ENCODE measurements at places on chromosomes 3 and 15.

- no peak for DNase-seq
Measured at GRCh38 chr3:157624801-157625200, 121.6 kb upstream of the VEPH1 start.

DNA sequence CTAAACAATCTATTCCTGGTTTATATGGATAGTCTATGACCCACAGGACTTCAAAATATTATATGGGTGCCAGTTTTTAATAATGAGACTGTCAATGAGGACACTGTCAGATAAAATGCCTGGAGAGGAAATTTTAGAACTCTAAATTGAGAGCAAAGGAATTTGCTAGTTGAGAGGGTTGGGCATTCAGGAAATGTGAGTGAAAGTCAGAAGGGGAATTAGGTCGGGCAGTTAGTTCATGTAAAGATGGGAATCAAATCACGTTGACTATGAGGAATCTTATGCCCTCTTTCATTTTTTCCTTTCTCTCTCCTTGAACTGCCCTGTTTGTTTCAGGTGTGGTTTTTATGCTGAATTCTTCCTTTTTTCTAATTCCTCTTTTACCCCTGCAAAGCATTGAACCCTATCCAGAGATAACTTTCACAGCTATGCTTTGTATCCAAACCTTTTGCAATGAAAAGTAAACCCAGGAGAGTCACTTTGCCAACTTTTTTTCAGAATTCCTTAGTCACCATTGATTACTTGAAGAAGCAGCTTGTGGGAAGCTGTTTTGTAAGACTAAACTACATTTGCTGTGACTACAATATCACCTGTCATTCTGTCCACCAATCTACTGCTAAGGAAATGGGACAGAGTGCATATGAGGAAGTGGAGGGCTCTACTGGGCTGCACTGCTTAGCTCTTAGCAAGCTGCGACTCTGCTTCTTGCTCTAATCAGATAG lies 27.8 kb downstream of the CHP1 start:
- DNase-seq = peak; percentile 50

- no peak for DNase-seq
Measured at GRCh38 chr15:68303560-68304436, 26.3 kb downstream of the FEM1B start.

GRCh38 chr3:62604298-62604697 lies 230.9 kb upstream of the FEZF2 start:
- peak; percentile 87 for DNase-seq

- no peak for DNase-seq
Measured at GRCh38 chr15:100018191-100018590, 285.0 kb upstream of the LYSMD4 start.

DNA sequence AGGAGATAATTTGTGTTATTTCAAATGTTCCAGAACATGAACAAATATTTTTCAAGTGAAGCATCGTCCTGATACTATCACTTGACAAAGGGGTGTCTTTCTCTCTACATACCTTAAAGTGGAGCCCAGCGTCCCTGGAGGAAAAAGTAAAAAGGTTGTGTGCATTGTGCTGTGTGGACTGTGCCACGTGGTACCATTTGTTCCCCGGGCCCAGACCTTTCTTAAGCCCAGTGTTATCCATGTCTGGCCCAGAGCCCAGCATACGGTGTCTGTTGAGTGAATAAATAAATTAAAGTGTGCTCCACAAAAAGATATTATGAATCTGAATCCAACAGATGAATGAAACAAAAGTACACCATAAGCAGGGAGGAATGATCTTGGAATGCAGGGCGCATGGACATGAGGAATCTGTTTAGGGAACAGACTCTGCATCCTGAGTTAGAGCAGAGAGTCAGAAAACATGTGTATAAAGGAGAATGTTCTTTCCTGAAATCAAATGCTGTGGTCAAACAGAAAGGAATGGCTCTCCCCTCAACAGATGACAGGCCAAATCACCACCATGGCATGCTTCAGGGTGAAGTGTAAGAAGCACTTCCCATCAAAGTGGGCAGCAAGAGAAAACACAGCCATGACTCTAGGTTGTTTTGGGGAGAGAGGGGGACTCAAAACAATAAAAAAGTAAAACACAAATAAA lies 8.1 kb upstream of the PRSS50 start:
- peak; percentile 38 for DNase-seq

DNA sequence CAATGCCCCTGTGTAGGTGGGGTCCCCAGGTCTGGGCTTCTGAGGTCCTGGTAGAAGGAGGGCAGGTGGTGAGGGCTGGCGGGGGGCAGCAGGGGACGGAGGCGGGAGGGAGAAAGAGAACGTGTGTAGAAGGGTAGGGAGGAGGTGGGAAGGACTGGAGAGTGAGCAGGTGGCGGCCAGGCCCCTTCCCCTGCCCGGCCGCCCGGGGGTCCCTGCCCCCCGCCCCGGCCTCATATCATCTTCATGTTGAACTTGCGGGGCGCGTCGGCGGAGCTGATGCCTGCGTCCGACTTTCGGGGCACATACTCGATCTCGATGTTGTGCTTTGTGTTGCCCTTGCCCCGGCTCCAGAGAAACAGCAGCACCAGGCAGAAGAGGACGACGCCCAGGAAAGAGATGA lies 18.9 kb downstream of the LINGO1 start:
- DNase-seq = no peak

GRCh38 chr3:157759311-157759710 lies 256.1 kb upstream of the VEPH1 start:
- DNase-seq = peak; percentile 17

DNA sequence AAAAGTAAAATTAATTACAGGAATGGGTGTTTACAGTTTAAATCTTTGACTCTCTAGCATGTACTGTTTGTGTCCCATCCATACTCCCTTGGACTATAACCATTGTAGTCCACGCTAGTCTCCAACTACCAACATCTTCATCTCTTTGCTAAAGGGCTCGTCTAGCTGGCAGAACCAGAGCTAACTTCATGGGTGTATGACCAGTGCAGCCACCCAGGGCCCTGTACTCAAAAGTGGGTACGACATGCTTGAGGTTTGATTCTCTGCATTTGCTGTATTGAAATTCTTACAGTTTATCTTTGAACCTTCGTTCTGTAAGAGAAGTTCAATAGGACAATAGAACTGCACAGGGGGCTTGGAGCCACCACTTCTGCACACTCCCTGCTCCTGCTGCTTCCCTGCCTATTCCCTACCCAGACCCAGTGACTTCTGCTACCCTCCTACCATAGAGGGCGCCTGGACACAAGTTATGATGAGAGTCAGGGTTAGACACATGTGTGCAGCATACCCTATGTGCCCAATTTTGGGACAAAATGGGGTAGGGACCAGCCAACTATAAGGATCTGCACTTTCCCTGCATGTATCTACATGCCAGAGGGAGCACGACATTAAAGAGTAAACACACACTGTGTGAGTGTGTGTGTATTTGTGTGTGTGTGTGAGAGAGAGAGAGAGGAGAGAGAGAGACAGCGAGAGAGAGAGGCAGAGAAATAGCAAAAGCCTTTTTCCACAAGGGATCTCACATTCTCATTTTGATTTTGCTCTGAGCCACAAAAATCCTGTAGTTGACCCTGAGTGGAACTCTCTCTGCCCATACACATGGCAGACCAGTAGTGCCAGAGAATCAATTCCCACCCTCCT lies 59.0 kb upstream of the NECTIN3 start:
- DNase-seq = no peak

- no peak for DNase-seq
Measured at GRCh38 chr3:67923796-67924195, 269.4 kb upstream of the SUCLG2 start.

DNA sequence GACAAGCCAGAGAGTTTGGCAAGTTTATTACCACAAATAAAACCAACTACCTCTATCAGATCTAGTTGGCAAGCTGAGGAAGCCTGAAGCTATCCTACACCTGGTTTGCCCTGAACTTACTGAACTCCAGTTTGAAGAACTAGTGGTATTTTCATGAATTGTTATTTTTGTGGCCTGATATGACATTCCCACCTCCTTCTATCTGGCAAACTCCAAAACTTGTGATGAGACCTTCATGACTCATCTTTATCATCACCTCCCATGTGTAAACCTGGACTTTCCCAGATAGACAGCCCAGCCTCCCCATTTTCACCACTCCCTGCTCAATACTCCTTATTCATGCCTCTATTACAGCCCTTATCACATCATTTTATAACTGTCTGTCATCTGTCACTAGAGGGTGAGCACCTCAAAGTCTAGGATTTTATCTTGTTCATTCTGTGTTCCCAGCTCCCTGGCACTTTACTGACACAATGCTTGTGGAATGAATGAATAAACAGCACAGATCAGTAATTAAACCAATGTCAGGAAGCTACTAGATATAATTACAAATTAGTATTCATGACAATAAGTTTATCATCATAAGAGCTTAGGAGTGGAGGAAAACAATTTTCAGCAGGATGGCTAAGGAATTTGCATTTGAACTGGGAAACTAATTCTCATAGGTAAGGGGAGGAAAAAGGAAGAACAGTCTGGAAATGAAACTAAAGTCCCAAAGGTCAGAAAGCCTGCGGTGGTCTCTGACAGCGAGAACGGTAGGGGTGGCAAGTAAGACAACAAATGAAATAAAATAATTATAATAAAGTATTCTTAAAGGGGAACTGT lies 13.2 kb upstream of the TRANK1 start:
- DNase-seq = peak; percentile 44

DNA sequence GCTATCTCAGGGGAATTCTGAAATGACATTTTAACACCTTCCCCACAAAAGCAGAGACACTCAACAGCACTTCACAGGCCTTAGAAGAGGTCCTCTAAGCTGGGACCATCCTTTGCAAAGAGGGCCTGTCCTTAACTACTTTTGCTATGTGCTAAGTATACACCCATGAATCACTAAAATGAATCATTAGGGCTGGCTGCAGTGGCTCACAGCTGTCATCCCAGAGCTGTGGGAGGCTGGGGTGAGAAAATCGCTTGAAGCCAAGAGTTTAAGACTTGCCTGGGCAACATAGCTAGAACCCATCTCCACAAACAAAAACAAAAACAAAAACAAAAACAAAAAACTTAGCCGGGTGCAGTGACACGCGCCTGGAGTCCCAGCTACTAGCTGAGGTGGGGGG lies 53.9 kb upstream of the MELTF start:
- DNase-seq = peak; percentile 67

GRCh38 chr3:79937567-79937966 lies 169.8 kb upstream of the ROBO1 start:
- no peak for DNase-seq

GRCh38 chr3:136905549-136905948 lies 43.5 kb downstream of the NCK1 start:
- DNase-seq = no peak

DNA sequence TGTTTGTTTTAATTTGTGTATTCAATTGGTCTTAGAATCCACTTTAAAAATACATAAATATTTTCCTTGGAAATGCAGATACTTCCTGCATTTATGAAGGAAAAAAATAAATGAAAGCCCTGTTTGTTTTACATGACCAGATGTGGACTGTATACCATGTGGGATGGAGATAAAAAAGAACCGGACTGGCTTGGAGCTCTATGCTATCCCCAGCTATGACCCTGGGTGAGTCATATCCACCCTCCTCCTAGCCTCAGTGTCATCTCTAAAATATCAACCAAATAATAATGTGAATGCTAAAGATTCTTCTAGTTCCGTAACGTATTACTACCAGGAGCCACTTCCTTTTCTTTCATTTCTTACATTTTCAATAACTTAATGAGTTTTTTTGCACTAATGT lies 44.5 kb upstream of the PDZRN3 start:
- DNase-seq = peak; percentile 35

- no peak for DNase-seq
Measured at GRCh38 chr3:46321461-46322104, 32.3 kb upstream of the CCR2 start.

DNA sequence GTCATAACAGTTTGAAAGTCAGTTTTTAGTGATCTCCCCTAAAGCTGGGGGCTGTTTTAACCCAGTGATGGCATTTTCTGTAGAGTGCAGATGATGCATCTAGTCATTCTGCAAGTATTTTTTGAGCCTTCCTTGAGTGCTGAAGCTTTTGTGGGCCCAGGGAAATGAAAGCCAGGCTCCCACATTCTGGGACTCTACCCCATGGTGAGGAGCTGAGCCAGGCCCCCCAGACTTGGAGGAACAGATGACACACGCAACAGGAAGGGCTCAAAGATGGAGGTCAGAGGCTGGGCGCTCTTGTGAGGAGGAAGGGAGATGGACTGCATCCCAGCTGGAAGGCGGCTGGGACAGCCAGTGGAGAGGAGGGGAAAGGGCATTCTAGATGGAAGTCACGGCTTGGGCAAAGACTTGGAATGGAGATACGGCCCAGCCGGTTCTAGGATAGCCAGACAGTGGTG lies 40.8 kb downstream of the MRAS start:
- peak; percentile 36 for DNase-seq

- no peak for DNase-seq
Measured at GRCh38 chr3:39569095-39569494, 101.6 kb downstream of the MOBP start.

DNA sequence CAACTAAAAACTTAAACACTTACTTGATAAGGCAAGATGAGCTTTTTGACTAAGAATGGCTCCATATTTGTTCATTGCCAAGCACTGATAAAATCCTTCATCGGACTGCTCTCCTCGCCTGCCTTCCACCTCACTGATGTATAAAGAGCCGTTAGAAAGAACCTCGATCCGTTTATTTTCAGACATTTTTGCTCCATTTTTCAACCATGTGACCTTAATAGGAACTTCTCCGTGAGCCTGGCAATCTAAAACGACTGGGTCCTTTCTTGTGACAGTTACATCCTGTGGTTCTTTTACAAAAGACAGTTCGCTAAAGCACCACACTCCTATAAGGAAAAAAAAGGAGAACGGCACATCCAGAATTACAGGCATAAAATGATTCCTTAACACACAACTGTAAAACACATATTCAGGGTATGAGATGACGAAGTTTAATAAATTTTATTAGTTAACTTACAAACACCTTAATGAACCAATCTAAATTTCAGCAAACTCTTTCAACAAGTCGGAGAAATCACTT lies 2.5 kb downstream of the PRTG start:
- no peak for DNase-seq

GRCh38 chr15:32998979-32999672 lies 195.4 kb downstream of the FMN1 start:
- DNase-seq = peak; percentile 93

GRCh38 chr15:97761110-97761509 lies 199.4 kb upstream of the ARRDC4 start:
- DNase-seq = no peak

GRCh38 chr15:99702895-99703602 lies 30.2 kb downstream of the LYSMD4 start:
- DNase-seq = peak; percentile 50

DNA sequence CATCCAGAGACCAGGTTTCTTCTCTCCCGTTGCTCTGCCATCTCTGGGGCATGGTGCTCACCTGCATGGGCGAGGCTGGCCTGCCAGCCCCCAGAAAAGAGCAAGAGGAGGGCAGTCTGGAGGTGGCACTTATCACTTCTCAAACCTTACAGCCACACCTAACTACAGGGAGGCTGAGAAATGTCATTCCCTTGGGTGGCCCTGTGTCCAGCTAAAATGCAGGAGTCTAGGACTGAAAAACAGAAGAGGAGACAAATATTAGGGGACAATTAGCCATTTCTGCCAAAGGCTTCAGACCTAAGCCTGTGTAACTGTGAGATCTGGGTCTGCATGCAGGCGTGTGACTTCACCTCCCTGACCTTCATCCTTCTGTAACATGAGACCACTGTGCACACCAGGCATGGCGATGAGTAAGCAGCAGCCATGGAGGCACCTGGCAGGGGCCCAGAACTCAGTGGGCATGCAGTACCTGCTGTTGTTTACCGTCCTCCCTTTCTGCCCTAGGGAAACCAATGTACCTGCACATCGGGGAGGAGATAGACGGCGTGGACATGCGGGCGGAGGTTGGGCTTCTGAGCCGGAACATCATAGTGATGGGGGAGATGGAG lies 83.4 kb downstream of the MESD start:
- DNase-seq = peak; percentile 43

Data from AG10803 (cell line).